Left colon (tissue), 2 donors: ENCODE measurements at places on chromosomes 3 and 15.

DNA sequence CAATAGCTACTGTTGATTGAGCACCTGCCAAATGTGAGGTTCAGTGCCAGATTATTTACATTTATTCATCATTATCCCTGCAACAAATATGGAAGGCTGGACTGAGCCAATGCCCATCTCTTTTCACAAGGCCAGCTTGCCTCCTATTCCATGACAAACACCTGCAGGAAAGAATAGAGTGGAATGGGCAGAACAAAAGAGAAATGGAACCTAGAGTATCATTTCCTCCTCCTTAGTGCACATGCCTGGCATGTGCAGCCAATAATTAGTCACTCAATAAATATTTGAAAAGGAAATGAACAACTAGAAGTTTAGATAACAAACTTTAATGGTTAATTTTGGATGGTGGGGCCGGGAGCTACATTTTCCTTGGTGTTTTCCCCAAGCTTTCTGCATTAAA is 61.4 kb upstream of the MYRIP start:
- DNase-seq = no peak

GRCh38 chr3:168467115-168467714 is 371.5 kb upstream of the GOLIM4 start:
- DNase-seq = no peak

- no peak for DNase-seq
These were observed 340.5 kb upstream of the NECTIN3 start for GRCh38 chr3:110731148-110731547.

DNA sequence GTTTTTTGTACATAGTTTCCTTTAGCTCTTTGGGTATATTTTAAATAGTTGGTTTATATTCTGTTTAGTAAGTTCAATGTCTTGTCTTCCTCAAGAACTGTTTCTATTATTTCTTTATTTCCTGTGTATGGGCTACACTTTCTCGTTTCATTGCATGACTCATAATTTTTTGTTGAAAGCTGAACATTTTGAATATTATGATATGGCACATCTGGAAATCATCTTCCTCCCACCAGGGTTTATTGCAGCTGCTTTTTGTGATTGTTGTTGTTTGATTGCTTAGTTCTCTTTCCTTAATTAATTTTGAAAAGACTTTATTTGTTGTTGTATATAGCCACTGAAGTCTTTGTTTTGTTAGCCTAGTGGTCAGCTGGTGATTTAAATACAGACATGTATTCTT is 43.8 kb downstream of the LSM3 start:
- no peak for DNase-seq

DNA sequence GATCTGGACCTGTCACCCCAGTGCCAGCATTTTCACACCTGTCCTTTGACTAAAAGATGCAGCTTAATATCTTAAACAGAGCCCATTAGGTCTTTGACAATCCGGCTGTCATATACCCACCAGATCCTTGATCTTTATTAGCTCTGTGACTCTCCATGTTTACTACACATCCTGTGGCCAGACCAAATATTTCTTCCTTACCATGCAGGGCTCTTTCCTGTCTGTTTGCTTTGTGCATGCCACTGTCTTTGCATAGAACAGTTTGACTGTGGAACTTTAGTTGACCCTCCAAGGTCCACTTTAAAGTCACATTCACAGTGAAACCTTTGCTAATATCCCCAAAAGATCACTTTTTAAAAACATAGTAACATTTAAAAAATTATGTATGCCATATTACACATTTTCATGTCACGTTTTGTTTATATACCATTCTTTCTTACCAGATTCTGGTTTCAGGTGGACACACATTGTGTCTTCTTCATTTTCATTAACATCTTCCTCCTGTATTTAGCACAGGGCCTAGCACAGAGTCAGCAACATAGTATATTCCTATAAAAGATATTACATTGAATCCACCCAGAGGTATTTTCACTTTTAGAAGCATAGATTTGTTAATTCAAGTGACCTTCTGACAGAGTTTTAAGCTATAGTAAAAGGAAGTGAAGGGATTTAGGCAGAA is 95.8 kb downstream of the RAP2B start:
- no peak for DNase-seq

- peak; percentile 80 for DNase-seq
These were observed 18.1 kb downstream of the FAM81A start for GRCh38 chr15:59456114-59456513.

GRCh38 chr3:9151240-9151639 is 98.2 kb downstream of the SRGAP3 start:
- no peak for DNase-seq

DNA sequence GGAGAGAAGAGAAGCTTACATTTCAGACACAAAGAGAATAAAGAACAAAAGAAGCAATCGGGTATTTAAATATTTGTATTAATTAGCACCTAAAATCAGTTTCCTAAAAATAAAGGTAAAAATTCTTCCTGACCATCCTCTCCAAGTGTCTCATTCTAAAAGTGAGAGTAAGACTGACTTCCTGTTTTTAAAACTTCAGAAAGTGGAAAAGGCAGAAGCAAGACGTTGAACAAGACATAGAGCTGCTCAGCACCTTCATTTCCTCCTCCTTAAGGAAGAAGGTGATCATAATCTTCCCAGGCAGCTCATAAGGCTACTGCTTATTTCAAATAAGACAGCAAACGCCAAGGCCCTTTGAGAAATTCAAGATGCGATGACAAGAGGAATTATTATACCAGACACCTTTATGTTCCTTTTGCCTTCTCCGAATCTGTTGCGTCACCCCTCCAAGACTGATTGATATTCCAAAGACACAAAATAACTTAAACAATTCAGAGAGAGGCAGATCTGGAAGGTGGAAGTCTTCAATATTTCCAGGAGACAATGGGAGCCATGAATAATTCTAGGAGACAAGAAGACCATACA is 238.8 kb upstream of the TLE3 start:
- DNase-seq = no peak

- DNase-seq = peak; percentile 59
These were observed 50.8 kb downstream of the CPN2 start for GRCh38 chr3:194300382-194300758.

GRCh38 chr3:71785532-71786216 is 726 bp upstream of the PROK2 start:
- DNase-seq = no peak

GRCh38 chr3:52800079-52800478 is 5.5 kb downstream of the ITIH3 start:
- no peak for DNase-seq

DNA sequence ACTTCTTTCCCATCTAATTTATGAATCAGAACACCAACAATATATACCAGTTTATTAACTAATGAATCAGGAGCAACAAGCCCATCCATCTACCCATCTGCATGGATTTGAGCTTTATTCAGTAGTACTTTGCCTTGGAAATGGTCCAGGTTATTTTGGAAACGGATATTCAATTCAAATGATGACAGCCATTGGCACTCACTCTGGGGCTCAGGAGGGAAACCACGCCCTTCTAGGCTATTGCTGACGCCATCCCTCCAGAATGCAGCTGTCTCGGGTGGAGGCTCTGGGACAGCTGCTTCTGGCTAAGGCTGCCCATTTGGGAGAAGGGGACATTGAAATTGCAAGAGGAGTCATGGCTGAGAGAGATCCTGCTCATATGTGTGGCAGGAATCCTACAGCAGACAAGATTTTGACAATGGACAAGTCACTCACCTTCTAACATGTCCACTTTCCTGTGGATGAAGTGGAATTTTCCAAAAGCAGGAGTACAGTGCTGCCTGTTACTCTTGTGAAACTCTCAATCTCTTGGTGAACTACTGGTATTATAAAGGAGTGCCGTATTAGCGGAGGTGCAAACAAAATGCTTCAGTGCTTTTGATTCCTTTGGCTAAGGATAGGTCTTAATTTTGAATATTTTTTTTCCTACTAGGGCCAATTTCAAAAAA is 29.3 kb upstream of the TRAK1 start:
- DNase-seq = peak; percentile 42

GRCh38 chr3:129619726-129620162 is 13.3 kb upstream of the PLXND1 start:
- peak; percentile 14 for DNase-seq

- no peak for DNase-seq
These were observed 27.3 kb downstream of the ALDH1L1 start for GRCh38 chr3:126152901-126153694.

- no peak for DNase-seq
These were observed 6.5 kb upstream of the SEMA4B start for GRCh38 chr15:90194655-90195054.

- peak; percentile 10 for DNase-seq
These were observed 14.0 kb downstream of the PLA2G4D start for GRCh38 chr15:42080186-42080918.

DNA sequence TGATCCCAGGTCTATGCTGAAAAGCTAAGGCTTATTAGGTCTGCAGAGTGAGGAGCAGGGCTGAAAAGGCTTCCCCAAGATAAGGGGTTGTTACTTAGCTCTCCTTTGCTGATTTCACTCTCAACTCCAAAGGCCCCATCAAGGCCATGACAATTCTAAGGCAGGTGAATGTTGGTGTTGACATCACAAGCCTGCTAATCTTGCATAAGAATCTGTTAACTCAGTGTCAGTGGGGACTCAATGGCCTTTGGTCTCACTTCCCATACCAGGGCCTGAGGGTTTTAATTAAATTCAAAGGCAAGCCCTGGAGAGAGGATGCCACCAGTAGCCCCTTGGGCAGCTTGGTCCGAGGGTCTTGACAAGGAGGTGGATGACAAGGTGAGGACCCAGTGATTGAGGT is 9.4 kb upstream of the ALAS1 start:
- DNase-seq = no peak

DNA sequence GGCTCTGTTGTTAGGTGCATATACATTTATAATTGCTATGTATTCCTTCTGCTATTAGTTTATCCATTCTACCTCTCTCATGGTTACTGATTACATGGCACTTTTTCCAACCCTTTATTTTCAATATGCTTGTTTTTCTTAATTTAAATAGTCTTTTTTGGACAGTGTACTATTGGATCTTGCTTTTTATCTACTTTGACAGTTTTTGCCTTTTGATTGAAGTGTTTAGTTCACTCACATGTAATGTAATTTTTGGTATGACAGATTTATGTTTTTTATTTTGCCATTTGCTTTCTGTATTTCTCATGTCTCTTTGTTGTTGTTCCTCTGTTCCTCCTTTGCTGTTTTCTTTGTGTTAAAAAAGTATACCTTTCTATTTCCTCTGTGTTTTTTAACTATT is 44.5 kb downstream of the TRPC1 start:
- DNase-seq = no peak

- DNase-seq = no peak
These were observed 12.8 kb downstream of the IQSEC1 start for GRCh38 chr3:13060341-13060910.

GRCh38 chr3:31592764-31593163 is 60.0 kb downstream of the STT3B start:
- DNase-seq = no peak

DNA sequence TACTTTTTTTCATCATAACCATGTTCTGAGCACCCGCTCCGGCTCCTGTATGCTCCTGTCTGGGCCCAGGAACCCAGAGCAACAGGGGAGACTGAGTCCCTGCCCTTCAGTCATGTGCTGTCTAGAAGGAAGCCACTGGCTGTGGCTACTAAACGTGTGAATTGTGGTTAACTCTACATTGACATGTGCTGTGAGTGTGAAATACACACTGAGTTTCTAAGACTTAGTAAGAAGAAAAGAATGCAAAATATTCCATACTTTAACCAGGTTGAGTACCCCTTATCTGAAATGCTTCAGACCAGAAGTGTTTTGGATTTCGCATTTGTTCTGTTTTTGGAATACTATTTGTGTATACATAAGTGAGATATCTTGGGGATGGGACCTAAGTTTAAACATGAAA is 42.8 kb upstream of the CGNL1 start:
- no peak for DNase-seq

GRCh38 chr15:71472566-71472965 is 337.8 kb upstream of the NR2E3 start:
- no peak for DNase-seq

DNA sequence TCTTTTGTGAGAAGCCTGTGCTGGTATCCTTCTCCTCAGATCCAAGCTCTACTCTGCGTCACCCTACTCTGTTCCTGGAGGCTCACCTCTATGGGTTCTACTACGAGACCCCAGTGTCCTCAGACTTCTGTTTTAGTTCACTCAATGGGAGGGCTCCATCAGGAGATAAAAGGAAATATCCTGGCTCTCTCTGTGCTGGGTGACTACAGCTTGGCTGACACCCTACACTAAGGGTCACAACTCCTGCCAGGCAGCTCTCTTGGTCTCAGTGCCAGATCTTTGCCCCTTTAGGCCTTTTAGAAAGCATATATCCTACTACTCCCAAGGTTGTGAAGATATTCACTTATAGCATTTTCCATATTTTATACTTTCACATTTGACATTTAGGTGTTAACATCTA is 46.5 kb downstream of the SPG11 start:
- DNase-seq = no peak

DNA sequence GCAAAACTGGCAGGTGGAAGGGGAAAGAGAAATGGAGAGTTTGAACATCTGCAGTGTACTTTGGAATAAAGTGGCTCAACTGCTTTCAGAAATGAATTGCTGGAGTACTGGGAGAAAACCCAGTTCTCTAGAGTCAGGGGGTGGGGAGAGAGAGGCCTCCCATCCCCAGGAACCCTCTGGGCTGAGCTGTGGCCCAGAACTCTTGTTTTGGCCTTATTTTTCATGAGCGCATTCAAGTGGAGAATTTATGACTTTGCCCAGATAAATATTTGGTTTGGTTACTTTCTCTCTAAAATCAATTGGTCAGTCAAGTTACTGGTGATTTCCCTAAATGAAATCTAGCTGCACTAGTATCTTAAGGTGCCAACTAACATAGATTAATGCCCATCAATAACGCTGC is 28.7 kb upstream of the HACD2 start:
- no peak for DNase-seq

- DNase-seq = no peak
These were observed 486.7 kb downstream of the DIPK2A start for GRCh38 chr3:144458283-144458682.

DNA sequence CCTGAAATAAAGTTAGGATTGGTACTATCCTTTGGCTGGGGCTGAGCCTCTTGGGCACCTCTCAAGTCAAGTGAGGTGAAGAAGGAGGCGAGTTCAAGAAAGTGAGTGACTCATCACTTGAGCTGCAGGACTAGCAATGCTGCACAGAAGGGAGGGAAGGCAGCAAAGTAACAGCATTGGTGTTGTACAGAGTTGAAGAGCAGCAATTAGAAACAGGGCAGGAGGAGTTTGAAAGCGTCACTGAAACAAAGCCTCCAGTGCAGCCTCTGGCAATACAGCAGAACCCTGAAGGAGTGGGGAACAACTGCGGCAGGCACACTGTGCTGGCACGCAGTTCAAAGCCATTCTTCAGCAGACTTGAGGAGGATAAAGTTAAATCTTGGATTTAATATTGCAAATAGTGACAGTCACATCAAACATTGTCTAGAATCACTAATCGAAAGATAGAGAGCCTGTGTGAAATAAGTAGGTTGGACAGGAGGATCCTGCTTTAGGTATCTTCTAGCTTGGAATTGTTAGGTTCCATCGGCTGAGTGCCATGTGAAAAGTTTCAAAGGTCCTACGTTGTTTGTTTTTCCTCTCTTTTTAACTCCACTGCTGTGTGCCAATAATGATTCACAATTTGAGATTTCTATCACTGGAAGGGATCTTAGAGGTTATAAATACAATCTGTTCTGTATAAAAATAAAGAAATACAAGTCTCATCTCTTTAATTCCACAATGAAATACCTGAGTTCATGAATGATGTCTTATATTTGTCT is 479.8 kb downstream of the NAALADL2 start:
- DNase-seq = peak; percentile 24

GRCh38 chr3:41243183-41243582 is 43.9 kb downstream of the CTNNB1 start:
- DNase-seq = no peak
